ENCODE measurements at places on chromosomes 6 and 20.
A peak's percentile ranks its signal among the peaks of the same experiment; 100 is the strongest.

DNA sequence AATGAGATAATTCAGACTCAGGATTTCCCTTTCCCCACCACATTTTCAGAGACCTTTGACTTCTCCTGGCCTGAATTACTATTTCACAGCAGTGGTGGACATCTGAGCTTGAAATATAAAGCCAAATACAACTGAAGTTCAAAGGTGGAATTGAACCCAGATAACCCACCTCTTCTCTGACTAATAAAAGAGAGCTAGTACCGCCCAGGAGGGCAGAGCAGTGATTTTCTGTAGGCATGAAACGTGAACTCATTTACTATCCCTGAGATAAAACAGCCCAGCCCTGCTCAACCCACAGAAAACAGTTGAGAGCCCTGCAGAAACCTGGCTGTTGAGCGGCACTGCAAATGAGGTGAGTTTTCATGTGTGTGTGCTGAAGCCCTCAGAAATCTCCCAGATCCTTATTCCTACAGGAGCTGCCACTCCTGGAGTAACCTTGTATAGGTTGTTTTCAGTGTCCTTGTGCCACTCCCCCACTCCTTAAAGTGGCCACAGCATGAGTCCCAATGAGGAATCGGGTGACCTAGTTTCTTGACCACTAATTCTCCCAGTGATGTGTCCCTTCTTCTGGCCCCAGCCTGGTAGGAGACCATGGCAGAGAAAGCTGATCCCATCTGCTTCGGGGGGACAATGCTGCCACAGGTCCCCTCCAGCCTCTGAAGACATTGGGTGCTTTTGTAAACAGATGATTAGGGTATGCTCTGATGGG lies 99.2 kb downstream of the NOL4L start:
- DNase-seq: no peak

DNA sequence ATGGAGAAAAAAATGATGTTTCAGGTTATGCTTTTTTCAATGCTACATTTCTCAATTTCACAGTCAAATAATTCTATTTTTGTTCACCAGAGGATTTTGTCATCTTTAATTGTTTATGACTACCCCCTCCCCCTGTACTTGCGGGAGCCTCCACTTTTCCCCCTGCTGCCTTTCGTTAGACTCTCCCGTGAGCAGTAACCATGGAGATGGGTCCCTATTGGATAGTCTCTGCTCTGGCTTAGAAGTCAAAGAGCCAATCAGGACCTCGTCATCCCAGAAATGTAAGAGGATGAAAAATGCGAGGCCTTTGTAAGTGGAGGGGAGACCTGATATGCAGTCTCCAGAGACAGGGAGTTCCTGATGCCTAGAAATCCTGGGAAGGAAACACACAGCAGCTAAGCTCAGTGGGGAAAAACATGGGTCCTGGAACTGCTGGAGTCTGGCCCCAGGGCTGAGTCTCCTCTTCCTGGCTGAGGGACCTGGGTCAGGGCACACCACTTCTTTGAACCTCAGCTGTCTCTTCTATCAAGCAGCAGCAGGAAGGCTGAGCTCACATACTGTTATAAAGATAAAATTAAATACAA lies 298.7 kb downstream of the TSHZ2 start:
- DNase-seq: no peak

DNA sequence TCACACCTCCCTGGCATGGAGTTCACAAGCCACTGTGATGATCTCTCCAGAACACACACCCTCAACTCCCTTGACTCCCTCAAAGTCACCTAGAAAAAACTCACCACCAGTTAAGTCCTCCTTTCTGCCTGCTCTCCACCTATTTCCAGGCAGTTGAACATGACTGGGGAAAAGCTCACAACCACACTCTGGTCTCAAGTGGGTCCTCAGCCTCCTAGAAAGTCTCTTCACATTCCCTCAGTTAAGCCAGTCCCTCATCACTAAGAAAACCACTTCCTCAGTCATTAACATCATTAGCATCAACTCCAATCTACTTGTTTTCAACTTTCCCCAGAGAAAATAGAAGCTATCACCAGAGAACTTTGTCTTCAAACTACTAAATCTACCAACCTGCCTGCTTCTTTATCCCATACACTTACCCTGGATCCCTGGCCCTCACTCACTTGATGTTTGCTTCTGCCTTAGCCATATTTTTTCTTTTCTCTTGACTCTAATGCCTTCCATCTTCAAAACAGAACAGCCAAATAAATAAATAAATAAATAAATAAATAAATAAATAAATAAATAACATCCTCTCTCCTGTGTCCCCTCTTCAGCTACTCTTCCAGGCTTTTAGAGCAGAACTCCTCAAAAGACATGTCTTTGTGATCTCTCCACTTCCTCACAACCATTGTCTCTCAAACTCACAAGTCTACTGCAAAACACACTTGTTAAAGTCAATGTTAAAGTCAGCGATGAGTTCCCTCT lies 742.4 kb upstream of the FLRT3 start:
- no peak for DNase-seq

DNA sequence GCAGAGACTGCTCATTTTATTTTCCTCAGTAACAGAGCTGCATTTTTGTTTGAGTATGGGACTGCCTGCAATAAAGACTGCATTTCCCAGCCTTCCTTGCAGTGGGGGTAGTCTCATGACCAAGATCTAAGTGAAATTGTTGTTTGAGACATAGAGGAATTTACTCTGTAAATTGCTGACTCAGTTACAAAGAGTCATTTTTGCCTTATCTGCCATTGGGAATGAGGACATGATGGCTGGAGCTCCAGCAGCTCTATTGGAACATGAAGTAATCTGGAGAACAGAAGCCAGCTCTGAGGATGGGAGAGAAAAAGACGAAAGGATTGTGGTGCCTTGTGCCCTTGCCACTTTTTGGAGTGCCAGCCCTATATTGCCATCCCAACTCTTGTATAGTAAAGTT lies 2.1 kb upstream of the CST11 start:
- DNase-seq: no peak

DNA sequence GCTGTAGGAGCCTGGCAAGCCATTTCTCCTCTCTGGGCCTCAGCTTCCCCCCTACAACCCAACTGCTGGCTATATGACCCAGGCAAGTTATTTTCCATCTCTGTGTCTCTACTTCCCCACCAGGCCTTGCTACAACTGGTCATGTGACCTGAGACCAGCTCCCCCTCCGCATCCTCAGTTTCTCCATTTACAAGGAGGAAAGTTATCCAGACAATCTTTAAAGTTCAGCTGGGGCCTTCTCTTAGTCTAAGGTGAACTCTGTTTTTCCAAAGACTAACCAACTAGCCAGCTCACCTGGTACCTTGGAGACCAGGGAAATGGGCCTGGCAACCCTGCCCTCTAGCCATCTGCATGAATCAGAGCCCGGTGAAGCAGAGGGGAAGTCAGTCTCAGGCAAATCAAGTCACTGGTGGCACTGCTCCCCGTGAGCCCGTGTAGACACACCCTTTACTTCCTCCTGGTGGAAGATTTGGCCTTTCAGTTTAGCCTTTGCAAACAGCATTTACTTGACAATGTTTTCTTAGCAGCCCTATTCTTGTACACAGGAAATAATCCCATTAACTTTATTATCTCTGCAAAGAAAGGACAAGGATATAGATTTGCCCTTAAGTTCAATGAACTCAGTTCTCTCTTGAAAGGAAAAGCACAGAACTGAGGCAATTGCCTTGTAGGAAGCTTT lies 157.7 kb downstream of the VEGFA start:
- no peak for DNase-seq

- no peak for DNase-seq
Measured at GRCh38 chr20:31781945-31782344, 37.2 kb upstream of the MYLK2 start.

DNA sequence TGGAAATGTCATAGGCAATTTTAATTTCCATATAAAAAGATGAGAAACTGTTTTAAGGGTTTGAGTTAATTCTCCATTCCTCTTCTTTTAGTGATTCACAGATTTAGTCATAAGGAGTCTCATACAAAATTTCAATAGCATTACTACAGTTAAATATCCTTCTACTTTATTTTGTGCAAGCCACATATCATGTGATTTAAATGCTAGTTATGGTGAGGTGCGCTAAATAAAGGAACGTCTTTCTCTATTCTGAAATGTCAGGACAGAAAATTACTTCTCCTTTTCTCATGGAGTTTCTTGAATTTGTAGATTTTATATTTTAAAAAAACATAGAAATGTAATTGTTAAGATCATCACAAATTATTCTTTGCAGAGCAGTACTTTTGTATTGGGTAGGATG lies 50.0 kb upstream of the SUPT3H start:
- DNase-seq: no peak

- DNase-seq: peak; percentile 23
Measured at GRCh38 chr20:57251344-57251743, 15.1 kb downstream of the BMP7 start.

DNA sequence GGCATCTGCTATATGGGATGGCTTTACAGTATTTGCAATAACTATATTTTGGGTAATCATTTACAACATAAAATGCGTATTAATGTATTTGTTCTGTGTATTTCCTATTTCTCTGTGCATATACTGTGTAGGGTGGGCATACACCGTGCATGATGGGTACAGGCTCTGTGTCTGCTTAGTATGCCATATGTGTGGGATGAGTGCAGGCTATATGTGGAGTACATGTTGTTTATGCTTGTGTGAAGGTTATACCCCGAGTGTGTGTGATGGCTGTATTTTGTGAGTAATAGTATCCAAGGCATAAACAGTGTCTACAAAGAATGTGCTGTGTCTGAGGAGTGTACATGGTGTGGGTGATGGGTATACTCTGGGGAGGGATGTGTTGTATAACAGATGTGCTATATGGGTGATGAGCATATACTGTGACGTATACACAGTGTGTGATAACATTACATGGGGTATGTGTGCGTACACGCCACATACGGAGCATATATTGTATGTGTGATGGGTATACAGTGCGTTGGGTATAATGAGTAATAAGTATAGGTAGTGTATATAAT lies 52.7 kb downstream of the CPXM1 start:
- no peak for DNase-seq

DNA sequence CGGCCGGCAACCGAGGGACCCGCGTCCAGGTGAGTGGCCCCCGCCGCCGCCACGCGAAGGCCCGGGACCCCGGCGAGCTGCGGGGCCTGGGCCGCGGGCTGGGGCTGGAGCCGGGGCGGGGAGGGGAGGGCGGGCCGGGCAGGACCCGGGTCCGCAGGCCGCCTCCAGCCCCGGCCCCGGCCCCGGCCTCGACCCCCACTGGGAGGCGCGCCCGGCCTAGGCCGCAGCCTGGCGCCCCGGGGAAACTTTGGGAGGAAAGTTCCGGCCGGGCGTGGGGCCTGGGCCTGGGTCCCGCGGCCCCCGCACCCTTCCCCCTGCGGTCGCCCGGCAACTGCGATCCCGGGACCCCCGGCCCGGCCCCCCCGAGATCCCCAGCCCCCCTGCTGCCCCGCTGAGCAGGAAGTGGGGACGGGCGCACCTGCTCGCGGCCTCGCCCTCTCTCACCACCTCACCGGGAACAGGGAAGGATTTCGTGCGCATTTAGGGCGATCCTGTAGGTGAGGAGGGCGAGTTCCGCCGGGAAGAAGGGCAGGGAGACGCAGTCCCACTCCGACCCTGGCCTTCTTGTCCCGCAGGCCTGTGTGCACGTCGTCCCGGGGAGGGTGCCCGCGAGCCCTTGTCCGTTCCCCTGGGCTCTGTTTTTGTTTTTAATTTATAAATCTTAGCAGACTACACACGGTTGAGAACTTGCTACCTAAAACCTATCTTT lies 402 bp downstream of the OSBPL2 start:
- no peak for DNase-seq

- no peak for DNase-seq
Measured at GRCh38 chr6:140636908-140637402, 1262.5 kb upstream of the CITED2 start.

GRCh38 chr6:13331516-13332348 lies 3.4 kb upstream of the TBC1D7 start:
- DNase-seq: peak; percentile 31

DNA sequence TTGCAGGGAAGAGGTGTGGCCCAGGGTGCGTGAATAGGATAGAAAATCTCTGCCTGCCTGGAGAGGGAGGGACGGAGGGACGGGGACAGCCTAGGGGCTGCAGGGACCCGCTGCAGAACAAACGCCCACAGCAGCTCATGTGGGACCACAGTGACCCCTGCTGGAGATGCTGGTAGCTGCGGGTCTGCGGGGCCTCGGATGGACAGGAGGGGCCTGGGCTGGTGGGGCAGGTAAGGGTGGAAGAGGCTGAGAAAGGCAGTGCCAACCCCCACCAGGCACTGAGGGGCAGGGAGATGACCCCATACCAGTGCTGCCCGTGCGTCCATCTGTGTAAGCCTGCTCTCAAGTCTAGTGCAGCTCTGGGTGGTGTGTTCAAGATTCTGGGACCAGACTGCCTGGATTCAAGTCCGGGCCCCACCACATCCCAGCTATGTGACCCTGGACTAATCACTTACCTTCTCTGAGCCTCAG lies 39.4 kb downstream of the KIAA1755 start:
- peak; percentile 73 for DNase-seq

DNA sequence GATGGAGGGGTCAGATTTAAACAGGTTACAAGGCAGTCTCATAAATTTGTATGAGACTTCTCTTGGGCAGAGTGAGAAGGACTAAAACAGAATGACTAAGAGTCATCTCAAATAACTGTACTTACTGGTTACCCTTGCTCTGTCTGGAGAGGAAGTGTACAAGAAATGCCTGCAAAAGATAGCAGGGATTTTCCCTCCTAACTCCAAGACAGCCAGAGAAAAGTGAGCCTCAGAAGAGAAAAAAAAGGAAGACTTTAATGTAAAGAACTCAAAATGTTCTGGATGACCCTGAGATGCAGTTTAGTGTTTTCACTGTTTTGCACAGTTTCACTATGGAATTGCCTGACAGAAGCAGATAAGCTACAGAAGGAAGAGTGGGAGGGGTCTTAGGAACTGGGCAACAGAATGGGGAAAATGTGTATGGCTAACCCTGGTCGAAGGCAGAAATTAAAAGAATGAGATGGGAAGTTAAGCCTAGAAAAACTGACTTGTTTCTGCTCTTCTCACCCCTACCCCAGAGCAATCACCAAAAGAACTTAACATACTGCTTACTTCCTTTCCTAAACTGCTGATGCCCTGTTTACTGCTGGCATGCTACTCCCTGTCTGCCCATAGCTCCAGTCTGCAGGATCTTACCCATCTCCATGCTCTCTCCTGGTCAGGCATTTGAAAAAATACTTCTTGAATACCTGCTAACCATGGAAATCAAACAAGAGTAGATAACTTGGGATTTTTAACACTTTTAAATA lies 98.1 kb upstream of the MARCKS start:
- DNase-seq: no peak

DNA sequence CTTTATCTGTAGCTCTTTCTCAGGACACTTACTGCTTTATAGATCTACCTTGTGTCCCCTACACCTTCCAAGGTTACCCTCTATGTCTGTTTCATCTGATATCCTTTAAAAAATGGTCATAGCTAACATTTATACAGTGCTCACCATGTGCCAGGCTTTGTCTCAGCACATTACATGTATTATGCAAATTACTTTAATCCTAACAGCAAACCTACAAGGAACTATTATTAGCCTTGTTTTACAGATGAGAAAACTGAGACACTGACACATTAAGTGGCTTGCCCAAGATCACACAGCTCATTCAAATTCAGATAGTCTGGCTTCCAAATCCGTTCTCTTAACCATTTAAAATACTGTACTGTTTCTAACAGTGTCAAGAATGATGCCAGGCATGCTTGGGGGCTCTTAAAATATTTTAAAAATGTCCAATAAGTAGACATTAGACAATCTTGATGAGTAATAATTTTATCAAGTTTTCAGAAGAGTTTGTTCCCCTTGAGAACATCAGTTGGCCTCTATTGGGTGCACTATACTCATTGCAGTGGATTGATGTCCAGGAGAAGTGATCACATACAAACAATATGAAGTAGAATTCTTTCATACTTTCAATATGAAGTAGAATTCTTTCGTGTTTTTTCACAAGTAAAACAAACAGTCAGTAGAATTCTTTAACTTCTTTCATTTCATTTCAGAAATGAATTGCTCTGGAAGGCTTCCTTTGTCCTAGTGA lies 69.6 kb downstream of the DNAH8 start:
- DNase-seq: no peak

GRCh38 chr6:30489081-30490025 lies at the start of gene HLA-E:
Gene HLA-E (plus strand): TSS chr6:30489509. CDS start chr6:30489532, 23 bp downstream.
- peak; percentile 95 for DNase-seq

All from RCC 7860 (cell line).